ENCODE measurements at places on chromosomes 3 and 15. TPM values are rescaled to one million over a fixed set of nuclear protein-coding genes. Genes with fewer than 3 reads are reported as not detected.

- H3K27ac ChIP-seq = no peak overlapping the region
- DNase-seq = no peak
- no peaks in the 10 kb centered on the region for H3K27me3 ChIP-seq
- H3K36me3 ChIP-seq = no peaks in the 10 kb centered on the region
These were observed 24.0 kb downstream of the IGSF10 start for GRCh38 chr3:151436675-151437446.

DNA sequence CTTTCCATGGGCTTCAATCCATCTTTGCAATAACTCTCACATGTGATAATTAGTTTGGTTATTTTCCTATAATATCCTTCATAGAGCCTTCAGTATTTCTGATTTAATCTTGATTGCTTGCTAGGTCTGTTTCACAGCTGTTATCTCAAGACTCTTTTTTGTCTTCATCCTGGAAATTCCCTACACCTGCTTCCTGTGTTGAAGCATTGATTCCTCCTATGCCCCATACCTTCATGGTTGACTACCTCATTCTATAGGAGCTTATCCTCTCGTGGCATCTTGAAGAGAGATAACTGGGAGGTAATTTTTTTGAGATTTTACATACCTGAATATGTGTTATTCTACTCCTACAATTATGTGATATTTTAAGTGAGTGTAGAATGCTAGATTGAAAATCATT, 26.7 kb downstream of the PIK3CA start:
- H3K4me1 ChIP-seq = peaks cover 5% of the 10 kb centered on the region
- no peak overlapping the region for H3K27ac ChIP-seq
- DNase-seq = no peak
- no peaks in the 10 kb centered on the region for H3K36me3 ChIP-seq
- no peaks in the 10 kb centered on the region for H3K27me3 ChIP-seq

DNA sequence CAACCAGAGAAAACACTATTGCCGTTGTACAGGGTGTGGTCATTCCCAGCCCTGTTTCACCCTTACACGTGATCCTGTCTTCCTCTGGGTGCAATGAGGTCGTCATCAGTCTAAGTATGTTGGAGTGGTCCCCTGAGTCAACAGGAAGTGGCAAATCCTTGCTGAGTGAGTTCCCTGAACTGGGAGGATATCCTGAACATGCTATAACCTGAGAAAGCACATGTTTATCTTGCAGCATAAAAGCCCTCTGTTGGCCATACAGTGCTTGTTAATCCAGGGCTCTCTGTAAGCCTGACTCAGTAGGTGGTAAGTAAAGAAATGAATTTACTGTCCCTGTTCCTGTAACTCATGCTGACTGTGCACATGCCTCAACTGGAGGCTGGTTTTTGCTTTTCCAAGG, 477.8 kb upstream of the RGMA start:
- no peak overlapping the region for H3K4me3 ChIP-seq
- DNase-seq = no peak
- H3K36me3 ChIP-seq = no peaks in the 10 kb centered on the region
- no peak overlapping the region for H3K27ac ChIP-seq
- no peaks in the 10 kb centered on the region for H3K27me3 ChIP-seq

DNA sequence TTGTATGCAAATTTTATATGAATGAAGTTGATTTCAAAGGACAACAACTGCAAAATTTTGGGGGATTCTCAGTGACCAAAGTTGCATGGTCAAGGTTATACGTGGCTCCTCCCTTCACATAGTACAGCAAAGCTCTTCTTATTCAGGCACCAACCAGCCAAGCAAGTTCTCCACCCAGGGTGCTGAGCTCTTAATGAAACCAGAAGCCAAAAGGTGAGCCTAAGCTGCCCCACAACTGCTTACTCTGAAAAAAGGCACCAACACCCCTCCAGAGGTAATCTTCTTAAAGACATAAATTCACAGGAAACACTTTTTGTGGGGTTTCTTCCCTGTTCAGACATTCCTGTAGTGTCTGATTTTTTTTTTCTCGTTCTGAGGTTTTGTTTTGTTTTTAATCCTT, 106.1 kb upstream of the GMNC start:
- H3K4me3 ChIP-seq = no peak overlapping the region
- no peak overlapping the region for H3K27ac ChIP-seq
- no peaks in the 10 kb centered on the region for H3K4me1 ChIP-seq
- no peaks in the 10 kb centered on the region for H3K36me3 ChIP-seq

The GPR176 gene
- 1.9 TPM for total RNA-seq

Data from ovary (tissue), 10 donors.